ENCODE measurements at places on chromosomes 12 and 14.

GRCh38 chr12:78229591-78230101, 399.0 kb downstream of the NAV3 start:
- DNase-seq = no peak

DNA sequence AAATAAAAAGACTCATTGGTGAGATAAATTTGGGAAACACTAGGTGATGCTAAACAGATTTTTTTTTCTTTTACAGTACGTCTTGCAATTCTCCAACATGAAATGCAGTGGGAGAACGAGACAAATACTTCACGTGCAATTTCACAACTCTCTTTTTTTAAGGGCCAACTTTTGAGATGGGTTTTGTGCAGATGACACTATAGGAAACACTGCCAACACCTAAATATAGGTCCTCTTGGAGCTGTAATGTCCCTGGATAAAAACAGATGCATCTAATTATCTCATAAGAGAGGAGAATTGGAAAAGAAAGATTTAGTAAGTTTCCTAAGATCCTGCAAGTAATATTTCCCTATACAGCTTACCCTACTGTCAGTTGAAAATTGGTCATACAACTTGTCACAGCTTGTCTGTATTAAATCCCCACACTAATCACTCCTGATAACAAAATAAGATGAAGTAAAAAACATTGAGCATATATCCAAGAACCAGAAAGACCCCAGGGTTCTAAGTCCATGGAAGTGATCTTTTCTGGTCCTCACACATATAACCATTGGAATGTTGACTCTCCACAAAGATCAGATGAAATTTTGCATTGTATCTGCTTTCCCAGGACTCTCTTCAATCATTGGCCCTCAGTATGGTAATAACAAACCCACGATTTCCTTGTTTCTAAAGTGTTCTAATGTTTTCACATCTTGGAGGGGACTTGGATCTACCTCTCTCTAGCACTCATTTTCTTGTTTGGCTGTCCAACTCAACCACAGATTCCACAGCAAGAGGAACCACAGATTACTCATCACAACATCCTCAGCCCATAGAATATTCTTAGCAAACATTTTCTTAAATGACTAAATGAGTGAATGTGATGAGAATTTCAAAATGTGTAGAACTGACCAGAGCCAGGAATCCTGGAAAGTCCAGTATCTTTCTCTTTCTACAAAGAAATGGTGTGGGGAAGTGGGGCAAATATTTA, 769.4 kb upstream of the USP15 start:
- no peak for DNase-seq

GRCh38 chr12:2335109-2335508, 282.3 kb downstream of the CACNA1C start:
- no peak for DNase-seq

- peak; percentile 45 for DNase-seq
These were observed 3.7 kb downstream of the DHRS7 start for GRCh38 chr14:60161196-60162107.

DNA sequence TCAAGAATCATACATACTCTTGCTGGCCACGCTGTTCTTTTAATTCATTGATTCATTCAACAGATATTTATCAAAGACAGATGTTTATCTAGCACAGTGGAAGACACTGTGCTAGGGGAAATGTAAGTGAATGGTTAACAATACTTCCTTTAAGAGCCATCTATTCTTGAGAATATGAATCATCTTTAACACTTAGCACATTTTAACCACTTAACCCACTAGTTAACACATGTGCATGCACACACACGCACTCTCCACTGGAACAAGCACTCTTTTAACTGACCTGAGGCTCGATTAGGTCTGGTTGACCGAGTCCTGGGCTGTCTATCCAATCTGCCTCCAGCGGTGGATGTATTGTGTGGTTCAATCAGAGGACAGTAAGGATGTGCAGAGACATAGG, 34.6 kb downstream of the LMNTD1 start:
- DNase-seq = no peak

DNA sequence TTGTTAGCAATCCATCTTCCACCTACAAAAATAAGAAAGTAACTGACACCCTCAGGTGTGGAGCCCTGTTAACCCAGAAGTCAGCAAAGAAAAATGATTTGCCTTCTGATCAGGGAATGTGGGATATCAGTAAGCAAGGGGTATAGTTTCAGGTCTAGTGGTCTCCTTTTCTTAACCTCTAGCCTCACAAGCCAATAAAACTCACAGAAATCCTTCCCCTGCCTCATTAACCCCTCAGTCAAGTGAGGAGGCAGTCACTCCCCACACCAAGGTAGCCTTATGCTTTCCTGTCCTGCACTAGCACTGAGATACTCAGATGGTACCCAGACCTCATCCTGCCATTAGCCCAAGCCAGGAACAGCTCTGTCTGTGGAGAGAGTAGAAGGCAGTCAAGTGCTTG, 103.4 kb upstream of the VASH1 start:
- no peak for DNase-seq

Data from NCI-H1694 treated with DMSO at 0.1 percent for 48 hours (cell line).